ENCODE measurements at places on chromosomes 4 and X. TPM values are rescaled to one million over a fixed set of nuclear protein-coding genes. Genes with fewer than 3 reads are reported as not detected.

- DNase-seq: no peak
These were observed 107.0 kb downstream of the ENPP6 start for GRCh38 chr4:184110452-184111224.

TRPC5OS gene
- not detected for total RNA-seq

DRD5 gene
- total RNA-seq: not detected

- DNase-seq: no peak
These were observed 75.5 kb downstream of the PABPC4L start for GRCh38 chr4:134126000-134126560.

GRCh38 chr4:105971036-105971435 lies 75.8 kb downstream of the NPNT start:
- no peak for DNase-seq

GAGE13 gene
- total RNA-seq: not detected

SULT1B1 gene
- total RNA-seq: 0.44 TPM

- DNase-seq: no peak
These were observed 93.9 kb downstream of the SH3KBP1 start for GRCh38 chrX:19793471-19793870.

ADAMTS3 gene
- total RNA-seq: 0.45 TPM

Data from heart right ventricle (tissue), 16 donors.